ENCODE measurements at places on chromosomes 4 and X.
A peak's percentile ranks its signal among the peaks of the same experiment; 100 is the strongest.

- DNase-seq: no peak
Observed at GRCh38 chrX:119427024-119427794, 28.1 kb downstream of the SLC25A43 start.

DNA sequence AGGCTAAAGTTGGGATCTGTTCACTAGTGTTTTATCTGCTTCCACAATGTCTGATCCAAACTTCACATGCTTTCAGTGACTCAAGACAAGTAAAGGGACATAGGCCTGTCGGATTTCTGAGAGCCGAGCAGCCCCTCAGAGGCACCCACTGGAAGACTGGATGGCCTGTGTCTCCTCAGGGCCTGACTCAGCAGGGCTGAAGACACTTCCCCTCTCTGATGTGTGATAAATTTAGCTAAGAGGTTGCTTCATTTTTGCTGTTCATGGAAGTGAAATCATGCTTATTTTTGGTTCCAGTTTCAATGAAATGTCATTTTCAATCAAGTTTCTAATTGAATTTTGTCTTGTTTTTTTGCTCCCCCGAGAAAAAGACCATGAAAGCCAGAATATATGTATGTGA lies 93.7 kb downstream of the MXRA5 start:
- DNase-seq: no peak

GRCh38 chrX:72498782-72499181 lies 73.9 kb downstream of the HDAC8 start:
- no peak for DNase-seq

DNA sequence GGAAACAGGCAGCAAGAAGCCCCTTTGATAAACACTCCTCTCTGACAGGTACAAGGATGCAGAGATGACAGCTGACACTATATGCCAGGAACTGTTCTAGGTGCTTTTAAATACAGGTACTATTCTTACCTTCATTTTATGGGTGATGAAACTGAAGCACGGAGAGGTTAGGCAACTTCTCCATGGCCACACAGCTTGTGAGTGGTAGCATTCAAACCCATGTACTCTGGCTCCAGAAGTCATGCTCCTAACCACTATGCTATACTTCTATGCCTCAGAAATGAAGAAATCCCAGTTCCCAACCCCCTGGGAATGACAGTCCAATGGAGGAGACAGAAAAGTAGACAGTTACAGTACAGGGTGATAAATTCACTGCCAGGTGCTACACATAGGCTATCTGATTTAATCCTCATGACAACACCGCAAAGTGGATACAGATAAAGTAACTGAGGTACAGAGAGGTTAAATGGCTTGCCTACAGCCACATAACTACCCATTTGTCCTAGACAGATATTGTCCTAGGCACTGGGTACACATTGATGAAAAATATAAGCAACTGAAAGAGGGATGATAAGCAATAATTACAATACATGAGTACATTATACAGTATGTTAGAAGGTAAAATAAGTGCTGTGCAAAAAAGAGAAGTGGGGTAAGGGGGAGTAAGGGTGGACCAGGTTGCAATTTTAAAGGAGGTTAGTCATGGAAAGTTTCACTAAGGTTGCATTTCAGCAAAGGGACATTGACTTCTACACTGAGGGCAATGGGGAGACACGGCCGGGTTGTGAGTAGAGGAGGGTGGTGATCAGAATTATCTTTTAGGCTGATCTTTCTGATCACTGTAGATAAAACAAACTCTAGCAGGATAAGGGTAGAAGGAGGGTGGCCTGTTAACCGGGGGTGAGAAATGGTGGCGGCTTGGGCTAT lies 1.6 kb upstream of the F8 start:
- DNase-seq: no peak

- DNase-seq: no peak
Observed at GRCh38 chr4:92334716-92335350, 31.1 kb downstream of the GRID2 start.

DNA sequence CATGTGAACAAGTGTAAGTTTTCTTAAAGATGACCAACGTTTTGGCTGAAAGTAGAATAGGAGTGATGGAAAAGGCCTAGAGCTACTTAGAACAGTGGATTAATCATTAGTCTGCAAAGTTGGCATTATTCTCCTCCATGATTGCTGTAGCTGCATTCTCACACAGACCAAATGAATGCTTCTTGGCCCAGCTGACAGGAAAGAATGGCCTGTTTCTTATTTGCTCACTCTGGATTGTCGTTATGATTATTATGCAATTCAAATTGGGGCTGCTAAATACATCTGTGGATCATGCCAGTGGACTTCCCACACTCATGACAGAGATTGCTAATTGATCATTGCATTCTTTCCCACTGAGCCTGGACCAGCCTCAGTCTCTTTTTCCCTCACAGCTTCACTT lies 285.0 kb downstream of the STIM2 start:
- DNase-seq: no peak

GRCh38 chr4:8180310-8181093 lies 18.6 kb upstream of the SH3TC1 start:
- no peak for DNase-seq

DNA sequence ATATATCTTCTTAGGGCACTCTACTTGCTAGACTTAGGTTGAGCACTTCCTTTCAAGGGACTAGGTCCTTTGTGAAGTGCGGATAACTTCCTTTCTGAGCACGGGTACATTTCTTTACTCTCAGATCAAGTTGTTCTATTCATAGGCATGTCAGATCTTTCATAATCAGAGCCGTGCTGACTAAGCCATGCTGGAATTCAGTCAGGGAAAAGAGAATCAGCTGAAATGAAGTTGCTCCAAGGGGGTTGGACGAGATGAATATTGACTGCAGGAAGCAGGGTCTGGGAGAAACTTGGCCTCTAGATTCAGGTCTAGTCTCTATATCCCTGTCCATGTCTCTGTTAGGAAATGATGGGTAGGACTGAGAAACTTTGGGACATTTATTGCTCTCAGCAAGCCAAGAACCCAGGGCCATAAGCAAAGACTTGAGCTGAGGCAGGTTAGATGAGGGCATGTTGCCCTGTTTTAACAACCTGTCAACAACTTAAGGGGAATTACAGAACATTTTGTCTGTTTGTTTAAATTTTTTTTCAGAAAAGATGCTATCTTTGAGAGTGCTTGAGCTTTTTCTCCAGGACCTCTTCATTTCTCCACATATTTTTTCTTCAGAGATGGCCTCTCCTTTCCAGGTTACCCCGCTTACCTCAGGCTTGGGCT lies 28.3 kb downstream of the AREG start:
- no peak for DNase-seq

DNA sequence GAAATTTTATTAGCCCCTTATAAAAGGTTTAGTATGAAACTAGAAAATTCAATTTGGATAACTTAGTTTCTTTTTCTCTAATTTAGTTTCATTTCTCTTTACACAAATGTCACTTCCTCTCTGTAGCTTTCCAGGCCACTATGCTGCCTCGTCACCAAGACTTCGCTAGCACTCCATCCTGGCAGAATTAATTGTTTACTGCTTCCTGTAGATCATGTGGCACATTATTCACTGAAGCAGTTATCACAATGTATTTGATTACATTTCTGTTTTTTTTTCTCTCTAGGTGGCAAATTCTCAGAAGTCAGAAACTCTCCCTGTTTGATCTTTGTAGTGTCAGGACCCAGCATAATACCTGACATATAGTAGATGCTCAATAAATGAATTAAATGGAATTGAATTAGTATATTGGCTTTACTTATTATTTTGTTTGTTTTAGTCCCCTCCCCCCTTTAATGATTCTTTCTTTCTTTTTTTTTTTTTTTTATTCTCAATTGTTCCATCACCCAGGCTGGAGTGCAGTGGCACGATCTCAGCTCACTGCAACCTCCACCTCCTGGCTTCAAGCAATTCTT lies 9.3 kb upstream of the SAT1 start:
- DNase-seq: peak; percentile 10

DNA sequence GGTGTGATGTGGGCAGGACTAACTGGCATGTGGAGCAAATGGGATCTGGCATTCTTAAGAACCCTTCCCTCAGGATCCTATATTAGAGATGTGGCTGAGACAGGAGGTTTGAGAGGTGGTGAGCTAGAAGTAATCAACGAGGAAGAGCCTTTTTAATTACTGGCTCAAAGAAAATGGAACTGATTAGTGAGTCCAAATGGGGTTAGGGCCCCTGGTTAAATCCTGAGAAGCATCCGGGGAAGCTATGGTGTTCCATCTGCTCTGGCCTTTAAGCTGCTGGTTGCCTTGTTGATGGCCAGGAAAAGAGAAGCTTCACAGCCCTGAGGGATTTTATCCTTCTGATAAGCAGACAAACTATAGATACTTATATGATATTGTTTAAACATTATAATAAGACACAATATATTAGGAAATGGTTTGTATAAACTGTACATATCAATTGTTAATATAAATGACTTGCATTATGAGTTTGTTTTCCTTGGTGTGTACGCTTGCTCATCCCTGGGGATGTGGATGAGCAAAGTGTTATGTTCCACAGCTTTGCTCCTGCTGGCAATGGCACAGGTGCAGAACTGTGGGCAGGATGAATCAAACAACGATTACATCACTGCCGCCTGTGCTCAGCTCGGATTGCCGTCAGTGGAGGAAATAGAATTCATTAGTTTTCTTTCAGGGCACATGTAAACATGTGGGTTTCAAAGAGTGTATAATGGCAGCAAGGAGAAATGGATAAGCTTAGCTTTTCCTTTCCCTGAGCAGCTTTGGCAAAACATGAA lies 328.6 kb upstream of the ARX start:
- no peak for DNase-seq

GRCh38 chr4:15420642-15421041 lies 7.2 kb upstream of the C1QTNF7 start:
- no peak for DNase-seq

DNA sequence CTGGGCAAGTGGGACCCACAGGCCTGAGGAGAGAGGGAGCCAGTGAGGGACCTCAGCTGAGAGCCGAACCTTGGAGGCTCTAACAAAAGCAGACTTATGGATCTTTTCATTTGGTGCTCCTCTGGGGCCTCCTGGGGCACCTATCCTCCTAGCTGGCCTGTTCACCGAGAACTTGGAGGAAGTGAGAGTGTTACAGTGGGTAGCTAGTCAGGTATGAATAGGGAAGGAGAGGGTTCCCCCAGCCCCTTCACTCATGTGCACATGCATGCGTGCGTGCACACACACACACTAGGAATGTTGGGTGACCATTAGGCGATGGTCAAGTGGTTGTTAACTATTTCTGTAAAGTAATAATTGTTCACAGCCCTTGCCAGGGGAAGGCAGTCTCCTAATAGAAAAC lies 18.6 kb upstream of the TMEM185A start:
- no peak for DNase-seq

DNA sequence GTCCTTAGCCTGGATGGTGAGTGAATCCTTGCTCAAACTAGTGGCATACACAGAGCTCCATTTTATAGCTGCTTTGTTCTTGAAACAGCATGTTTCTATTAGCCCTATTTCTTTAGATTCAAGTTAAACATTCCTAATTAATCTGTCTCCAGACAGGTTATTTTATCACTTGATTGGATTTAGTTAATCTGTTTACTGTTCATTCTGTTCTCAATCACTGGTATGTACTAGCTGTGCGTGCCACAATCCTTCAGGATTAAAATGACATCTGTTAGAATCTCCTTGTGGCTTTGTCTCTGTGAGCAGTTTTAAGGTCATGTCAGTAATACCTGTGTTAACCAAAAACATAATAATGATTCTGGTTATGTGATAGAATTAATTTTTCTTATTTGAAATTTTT lies 36.5 kb downstream of the PTPN13 start:
- DNase-seq: no peak

DNA sequence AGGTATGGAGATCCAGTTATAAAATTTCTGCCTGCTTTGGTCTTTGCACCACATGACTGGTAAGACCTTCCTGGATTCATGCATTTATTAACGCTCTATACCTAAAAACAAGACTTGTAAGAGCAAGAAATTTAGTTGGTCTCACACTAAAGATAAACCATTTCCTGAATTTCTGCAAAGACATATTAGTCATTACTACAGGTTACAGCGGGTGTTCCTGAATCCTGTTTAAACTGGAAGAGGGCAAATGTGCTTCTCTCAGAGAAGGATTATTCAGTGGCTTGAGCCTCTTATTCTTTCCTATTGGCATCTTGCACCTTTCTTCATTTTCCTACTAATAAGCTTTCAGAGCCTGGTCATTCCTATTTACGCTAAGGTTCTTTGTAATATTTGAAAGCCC lies 397.6 kb upstream of the TENM3 start:
- DNase-seq: no peak

DNA sequence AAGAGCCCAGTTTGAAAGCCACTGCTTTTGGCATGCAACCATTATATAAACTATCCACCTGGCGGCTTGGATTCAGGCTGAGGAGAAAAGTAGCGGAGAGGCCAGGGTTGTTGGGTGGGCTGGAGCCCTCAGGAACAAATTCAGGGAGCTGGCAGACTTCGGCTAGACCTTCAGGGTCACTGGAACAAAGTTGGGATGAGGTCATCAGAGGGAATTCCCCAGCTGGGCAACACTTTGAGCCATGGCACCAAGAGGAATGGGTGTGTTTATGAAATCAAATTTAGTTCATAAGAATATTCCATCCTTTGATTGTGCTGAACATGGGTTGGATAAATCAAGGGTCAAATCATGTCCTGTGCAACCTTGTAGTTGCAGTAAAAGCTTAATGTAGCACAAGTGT lies 22.0 kb downstream of the MTMR1 start:
- DNase-seq: no peak

- no peak for DNase-seq
Observed at GRCh38 chr4:53928825-53929224, 135.6 kb downstream of the CHIC2 start.

- DNase-seq: no peak
Observed at GRCh38 chrX:112731793-112732192, 52.1 kb upstream of the LHFPL1 start.

DNA sequence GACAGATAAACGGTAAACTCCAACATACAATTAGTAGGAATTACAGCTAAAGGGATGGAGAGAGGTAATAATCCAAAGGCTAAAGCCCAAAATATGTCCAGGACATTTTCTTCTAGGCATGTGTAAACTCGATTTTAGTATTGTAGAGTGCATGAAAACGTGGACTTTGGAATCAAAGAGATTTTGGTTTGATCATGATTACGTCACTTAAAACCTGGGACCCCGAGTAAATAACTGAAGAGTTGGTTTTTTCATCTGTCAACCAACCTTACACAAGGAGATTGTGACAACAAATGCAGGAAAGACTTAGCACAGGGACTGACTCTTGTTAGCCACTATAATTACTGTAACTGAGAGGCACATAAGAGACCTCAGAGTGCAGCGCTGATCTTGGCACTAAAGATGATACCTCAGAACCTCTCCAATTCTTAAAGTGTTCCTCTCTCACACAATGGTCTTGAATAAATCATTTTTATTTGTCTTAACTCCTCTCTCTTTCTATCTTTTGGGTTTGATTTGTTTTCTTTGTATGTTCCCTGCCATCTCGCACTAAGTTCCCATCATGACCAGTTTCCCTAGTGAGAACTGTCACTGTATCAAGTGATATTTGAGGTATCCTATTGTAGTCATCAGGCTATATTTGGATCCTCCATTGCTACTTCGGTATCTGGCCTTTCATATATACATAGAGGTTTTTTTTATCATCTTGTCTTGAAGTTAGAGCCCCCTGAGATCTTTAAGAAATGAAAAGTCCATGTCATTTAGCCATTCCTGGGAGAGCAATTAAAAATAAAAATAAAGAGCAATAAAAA lies 32.2 kb upstream of the MSL3 start:
- no peak for DNase-seq

GRCh38 chr4:135207531-135207930 lies 1005.9 kb upstream of the PABPC4L start:
- DNase-seq: no peak
